Naive B cell (primary cell): ENCODE measurements at places on chromosomes 11 and 22.

- peak; percentile 48 for DNase-seq
Measured at GRCh38 chr11:76152741-76153570, 53.3 kb downstream of the WNT11 start.

GRCh38 chr11:46604796-46605195, 11.0 kb upstream of the AMBRA1 start:
- DNase-seq, result no peak

DNA sequence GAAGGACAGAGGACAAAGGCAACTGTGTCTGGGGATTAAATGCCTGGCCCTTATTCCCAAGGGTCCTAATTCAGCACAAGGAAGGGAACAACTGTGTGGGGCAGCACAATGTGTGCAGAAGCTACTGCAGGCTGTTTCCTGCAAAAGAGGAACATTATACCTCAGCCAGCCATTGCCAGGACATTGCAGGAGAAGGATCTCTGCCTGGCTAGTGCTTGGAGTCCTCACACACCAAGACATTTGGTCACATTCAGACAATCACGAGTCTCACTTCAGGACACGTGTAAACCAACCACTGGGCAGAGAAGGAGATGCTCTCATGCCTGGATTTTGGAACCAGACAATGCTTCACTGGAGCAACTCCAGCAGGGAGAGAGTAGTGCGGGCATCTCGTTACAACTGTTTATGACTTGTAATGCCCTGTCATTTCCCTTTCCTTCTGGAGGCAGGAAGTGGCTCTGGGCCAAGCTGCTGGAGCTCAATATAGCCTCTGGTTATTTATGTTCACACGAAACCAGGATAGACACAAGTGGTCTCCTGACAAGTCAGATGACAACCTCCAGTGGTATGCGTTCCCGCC, 23.9 kb upstream of the ZC3H12C start:
- no peak for DNase-seq

DNA sequence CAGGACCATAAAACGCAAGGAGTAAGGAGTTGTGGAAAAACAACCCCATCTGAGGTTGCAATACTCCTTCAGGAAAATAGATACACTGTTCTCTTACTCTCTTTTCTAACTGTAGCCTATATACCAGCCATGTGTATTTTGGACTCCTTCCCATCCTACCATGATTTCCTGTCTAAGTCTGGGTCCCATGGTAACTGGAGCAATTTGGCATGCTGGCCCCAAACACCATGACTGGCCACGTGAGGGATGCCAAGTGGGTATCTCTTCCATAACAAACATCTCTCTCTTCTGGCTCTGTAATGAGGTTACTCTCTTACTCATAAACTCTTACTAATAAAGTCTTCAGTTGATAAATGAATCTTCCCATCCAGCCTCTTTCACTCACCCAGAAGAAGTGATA, 26.5 kb downstream of the ABTB2 start:
- DNase-seq, result no peak

GRCh38 chr11:113202431-113202830, 112.0 kb upstream of the TTC12 start:
- DNase-seq, result no peak

- DNase-seq, result no peak
Measured at GRCh38 chr11:86888164-86889000, 66.8 kb downstream of the FZD4 start.

DNA sequence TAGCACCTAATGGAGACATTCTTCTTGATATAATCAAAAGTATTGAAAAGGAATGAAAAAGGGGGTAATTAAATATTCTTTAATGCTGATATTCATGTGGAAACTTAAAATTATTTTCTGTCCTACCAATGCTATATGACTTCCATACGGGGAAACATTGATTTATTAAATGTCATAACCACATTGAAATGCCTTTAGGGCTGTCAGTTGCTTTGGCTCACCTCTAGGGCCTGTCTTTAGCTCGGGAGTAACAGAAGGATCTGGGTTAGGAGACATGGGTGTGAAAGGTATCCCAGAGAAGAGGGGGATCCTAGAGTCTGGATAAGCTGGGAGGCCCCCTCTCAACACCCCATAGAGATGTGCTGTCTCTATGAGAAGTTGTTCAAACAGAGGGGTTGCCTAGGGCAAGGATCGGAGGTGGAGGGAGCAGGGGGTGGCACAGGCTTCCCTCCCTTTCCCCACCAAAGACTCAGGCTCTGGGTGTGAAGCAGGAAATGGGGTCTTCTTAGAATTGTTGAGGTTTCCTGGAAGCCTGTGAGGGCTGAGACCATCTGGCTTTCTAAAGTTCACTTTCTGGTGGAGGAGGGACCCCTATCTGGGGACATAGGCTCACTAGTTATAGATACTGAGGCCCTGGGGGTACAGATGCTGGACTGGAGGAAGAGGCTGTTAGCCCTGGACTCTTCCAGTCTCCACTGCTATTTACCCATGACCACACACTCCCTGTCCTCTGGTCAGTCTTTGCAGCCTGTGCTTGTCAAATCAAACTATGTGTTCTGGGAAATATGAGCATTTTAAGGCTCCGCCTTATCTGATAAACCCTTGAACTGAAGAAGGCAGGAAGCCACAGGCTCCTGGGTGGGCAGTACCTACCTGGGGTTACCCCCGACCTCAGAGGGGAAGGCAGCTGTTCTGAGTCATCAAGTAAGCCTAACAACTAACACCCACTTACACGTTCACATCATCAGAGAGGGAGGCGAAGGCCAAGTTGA, 55.8 kb upstream of the RRAS2 start:
- DNase-seq, result peak; percentile 20

GRCh38 chr11:11407065-11407762, 54.2 kb upstream of the CSNK2A3 start:
- DNase-seq, result no peak

GRCh38 chr11:60912223-60912850, 1.6 kb upstream of the TMEM109 start:
- DNase-seq, result no peak
